ENCODE measurements at places on chromosomes 6 and 20.

GRCh38 chr6:98782772-98783171 is 51.6 kb upstream of the POU3F2 start:
- DNase-seq: no peak

GRCh38 chr20:37992802-37993409 is 40.4 kb downstream of the TTI1 start:
- no peak for DNase-seq

- DNase-seq: peak; percentile 92
Measured at GRCh38 chr6:36642913-36643817, 35.3 kb upstream of the CDKN1A start.

- no peak for DNase-seq
Measured at GRCh38 chr20:61598586-61598985, 346.5 kb downstream of the CDH4 start.

DNA sequence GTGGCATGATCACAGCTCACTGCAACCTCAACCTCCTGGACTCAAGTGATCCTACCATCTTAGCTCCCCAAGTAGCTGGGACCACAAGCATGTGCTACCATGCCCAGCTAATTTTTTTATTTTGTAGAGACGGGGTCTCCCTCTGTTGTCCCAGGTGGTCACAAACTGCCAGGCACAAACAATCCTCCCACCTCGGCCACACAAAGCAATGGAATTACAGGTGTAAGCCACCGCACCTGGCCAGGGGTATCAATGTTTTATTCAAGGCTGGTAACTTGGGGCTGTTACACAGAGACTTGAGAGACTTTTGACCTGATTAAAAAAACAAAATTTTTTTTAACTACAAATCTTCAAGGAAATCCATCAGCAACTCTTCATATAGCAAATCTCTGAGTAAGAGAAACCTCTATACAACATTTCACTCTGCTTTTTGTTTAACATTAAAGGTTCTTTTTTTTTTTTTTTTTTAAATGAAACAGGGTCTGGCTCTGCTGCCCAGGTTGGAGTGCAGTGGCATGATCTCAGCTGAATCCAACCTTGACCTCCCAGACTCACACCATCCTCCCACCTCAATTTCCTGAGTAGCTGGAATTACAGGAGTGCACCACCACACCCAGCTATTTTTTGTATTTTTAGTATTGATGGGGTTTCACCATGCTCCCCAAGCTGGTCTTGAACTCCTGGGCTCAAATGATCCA is 5.9 kb downstream of the EIF2S2 start:
- no peak for DNase-seq

- no peak for DNase-seq
Measured at GRCh38 chr6:104795363-104795762, 64.4 kb downstream of the HACE1 start.

GRCh38 chr20:53592992-53593465 is 610 bp downstream of the ZNF217 start:
- no peak for DNase-seq

- DNase-seq: no peak
Measured at GRCh38 chr20:64044484-64045247, 4.8 kb downstream of the SOX18 start.

GRCh38 chr20:22106308-22106938 is 401.0 kb downstream of the PAX1 start:
- DNase-seq: no peak

GRCh38 chr6:156928126-156928525 is 150.9 kb downstream of the ARID1B start:
- no peak for DNase-seq

GRCh38 chr20:34710861-34711574 is 6.9 kb downstream of the TP53INP2 start:
- DNase-seq: no peak

- no peak for DNase-seq
Measured at GRCh38 chr6:11110921-11111768, at the start of gene ERVFRD-1. ERVFRD-1 (minus strand) TSS chr6:11111725; CDS start chr6:11105310, 6,415 bp downstream.

GRCh38 chr6:143258945-143259344 is 191.6 kb downstream of the ADAT2 start:
- no peak for DNase-seq

DNA sequence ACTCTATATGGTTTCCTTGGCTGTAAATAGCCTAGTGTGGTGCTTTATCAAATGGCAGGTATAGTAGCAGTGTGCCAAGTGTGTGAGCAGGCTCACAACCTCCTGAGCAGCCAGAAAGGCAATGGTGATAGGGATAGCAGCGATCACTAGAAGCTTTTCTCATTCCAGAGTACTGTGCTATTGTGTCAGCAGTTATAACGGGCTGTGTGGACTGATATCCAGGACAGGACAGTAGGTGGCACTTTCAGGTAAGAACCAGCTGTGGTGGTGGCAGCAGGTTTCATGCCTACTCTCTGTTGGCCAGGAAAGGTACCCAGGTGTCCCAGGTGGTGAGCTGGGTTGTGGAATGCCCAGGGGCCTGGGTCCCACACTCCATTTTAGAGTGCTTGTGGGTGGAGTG is 448.8 kb upstream of the BTBD3 start:
- no peak for DNase-seq

DNA sequence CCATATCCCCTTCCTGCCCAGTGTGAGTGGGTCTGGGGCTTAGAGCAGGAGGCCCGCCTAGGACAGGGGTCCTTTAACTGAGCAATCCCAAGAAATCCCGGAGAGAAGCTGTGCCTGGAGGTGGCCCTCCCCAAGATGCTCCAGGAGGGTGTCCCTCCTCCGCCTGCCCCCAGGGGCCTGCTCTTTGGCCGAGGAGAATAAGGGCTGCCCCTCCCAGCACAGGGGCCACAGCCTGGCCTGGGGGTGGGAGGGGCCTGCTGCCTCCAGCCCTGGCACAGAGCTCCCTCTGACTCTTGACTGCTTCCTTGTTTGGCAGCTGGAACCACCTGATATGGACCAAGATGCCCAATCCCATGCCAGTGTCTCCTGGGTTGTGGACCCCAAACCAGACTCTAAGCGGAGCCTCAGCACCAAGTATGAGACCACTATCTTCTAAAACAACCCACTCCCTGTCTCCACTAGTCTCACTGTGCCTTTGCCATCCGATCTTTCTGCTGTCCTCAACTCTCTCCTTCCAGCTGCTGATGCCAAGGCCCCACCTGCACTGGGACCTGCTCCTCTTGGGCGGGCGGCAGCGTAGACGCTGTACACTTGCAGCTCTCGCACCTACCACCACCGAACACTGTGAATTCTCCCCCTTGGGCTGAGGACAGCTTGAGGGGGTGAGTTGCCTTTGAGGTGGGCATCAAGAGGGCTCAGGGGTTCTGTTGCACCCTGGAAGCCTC is 54.3 kb downstream of the TCP11 start:
- DNase-seq: peak; percentile 64

GRCh38 chr20:18513208-18513607 is 5.5 kb downstream of the SEC23B start:
- no peak for DNase-seq

GRCh38 chr6:125571207-125571755 is 178.2 kb upstream of the HEY2 start:
- no peak for DNase-seq

DNA sequence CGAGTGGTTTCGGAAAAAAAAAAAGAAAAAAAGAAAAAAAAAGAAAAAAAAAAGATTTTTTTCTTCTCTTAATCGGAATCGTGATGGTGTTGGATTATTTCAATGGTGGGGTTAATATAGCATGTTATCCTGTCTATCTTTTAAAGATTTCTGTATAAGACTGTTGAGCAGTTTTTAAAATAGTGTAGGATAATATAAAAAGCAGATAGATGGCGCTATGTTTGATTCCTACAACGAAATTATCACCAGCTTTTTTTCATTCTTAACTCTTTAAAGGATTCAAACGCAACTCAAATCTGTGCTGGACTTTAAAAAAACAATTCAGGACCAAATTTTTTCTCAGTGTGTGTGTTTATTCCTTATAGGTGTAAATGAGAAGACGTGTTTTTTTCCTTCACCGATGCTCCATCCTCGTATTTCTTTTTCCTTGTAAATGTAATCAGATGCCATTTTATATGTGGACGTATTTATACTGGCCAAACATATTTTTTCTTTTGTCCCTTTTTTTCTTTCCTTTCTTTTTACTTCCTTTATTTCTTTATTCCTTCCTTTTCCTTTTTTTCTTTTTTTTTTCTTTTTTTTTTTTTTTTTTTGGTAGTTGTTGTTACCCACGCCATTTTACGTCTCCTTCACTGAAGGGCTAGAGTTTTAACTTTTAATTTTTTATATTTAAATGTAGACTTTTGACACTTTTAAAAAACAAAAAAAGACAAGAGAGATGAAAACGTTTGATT is 3.6 kb downstream of the SOX4 start:
- DNase-seq: no peak

- DNase-seq: no peak
Measured at GRCh38 chr6:41957117-41957516, 15.5 kb upstream of the CCND3 start.

GRCh38 chr20:38818113-38819065 is 12.9 kb downstream of the PPP1R16B start:
- no peak for DNase-seq

DNA sequence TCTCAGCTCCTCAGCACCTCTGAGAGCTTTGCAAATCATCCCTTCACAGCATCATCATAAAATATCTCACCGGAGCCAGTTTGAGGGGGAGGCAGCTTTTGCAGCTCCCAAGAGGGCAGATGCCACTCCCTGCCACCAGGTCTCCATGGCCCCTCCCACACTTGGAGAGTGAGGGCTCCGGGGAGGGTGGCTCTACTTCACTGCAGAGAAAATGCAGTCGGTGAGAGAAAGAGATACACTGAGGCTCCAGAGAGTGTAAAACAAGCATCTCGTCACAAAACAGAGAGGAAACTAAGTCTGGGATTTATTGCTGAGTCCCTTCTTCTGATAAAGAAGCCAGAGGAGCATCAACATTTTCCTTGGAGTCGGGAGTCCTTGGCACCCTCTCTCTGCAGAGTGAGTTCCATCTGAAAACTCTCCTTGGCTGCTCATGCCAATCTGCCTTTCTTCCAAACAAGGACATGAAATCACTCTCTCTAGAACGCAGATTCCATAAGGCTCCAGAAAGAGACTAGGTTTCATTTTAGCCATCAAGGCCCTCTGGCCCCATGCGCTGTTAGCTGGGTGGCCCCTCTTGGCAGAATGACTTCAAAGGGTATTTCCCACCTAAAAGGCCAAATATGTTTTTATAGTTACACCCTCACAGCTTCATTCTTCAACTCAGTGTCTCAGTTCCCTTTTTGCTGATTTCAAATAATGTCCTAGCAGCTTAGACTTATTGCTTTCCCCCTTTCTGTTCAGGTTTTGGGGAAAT is 70.6 kb upstream of the F13A1 start:
- no peak for DNase-seq

DNA sequence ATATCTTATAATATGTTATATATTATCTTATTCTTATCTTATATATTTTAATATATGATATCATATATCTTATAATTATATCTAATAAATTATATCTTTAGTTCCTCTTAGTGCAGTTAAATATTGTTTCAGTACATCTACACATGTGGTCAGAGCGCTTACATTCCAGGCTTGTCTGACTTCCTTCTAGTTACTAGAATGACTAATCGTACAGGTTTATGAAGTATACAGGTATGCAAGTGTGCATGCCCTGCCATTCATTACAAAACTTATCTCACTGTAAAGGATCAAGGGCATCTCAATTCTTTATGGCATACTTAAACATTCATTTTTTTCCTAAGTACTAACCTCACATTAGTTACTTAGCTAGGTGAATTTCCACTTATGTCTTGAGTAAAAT is 1278.0 kb upstream of the MAP3K7 start:
- DNase-seq: no peak

DNA sequence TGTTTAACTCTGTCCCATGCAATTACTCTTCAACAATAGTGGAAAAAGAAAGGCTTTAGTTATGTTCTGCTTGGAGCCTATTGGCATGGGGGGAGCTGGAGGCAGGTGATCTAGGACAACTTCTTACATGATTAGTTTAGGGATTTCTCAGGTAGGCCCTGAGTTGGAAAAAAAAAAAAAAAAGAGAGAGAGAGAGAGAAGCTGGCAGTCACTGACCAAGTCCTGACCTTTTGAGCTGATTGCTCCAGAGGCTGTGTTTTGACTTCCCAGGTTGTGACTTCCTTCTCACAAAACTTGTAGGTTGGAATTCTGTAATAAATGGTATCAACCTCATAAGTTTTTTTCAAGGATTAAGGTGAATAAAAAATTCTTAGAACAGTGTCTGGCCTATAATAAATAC is 7.8 kb downstream of the C6orf141 start:
- no peak for DNase-seq

GRCh38 chr20:47929368-47930115 is 144.3 kb upstream of the SULF2 start:
- DNase-seq: peak; percentile 37

DNA sequence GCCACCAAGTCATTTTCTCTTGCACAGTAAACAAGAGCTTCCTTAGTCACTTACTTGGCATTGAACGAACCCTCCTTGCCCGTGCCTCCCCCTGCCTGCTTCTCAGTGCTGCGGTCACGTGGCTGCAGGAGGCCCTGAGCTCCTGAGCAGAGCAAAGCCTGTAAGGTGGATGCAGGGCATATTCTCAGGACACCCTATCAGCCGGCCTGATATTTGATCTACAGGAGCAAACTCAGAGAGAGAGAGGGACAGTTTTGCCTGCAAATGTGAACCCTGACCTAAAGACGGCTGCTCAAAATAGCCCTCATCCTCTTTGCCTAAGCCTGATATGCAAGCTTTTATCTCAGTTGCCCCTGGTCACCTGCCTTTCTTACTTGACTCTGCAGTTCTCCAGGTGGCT is 93.0 kb upstream of the POPDC3 start:
- no peak for DNase-seq

DNA sequence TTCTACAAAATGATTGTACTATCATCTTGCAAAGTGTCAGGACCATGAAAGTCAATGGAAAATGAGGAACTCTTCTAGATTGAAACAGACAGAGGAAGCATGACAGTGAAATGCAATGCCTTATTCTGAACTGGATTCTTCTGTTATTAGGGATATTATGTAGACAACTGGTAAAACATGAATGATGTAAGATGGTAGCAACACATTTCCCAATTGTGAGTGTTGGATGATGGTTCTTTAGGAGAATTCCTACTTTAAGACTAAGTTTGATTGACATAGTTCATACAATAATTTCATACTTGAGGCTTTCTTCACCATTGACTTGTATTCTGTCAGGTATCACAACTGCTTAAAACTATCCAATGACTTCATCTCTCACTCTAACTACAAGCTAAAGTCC is 4.5 kb downstream of the UBE3D start:
- no peak for DNase-seq

GRCh38 chr6:109445382-109445781 is 4.9 kb downstream of the SMPD2 start:
- DNase-seq: no peak

GRCh38 chr20:24504331-24505285 is 35.2 kb downstream of the SYNDIG1 start:
- DNase-seq: no peak

- no peak for DNase-seq
Measured at GRCh38 chr20:8117636-8118035, 14.4 kb upstream of the PLCB1 start.

GRCh38 chr6:149484733-149485700 is at the start of gene ZC3H12D:
ZC3H12D (minus strand) TSS chr6:149485014; CDS start chr6:149474543, 10,471 bp downstream.
- DNase-seq: no peak

GRCh38 chr20:51800060-51800871 is 2.1 kb downstream of the SALL4 start:
- DNase-seq: no peak
